ENCODE measurements at places on chromosomes 7 and 10.

GRCh38 chr7:5613607-5614006 lies 167.9 kb downstream of the RNF216 start:
- no peak for DNase-seq

GRCh38 chr7:81926-82756 lies 110.2 kb upstream of the FAM20C start:
- DNase-seq, result no peak

- no peak for DNase-seq
Measured at GRCh38 chr7:245574-246295, 44.2 kb upstream of the FOXL3 start.

- no peak for DNase-seq
Measured at GRCh38 chr10:120012131-120012400, 119.5 kb downstream of the SEC23IP start.

DNA sequence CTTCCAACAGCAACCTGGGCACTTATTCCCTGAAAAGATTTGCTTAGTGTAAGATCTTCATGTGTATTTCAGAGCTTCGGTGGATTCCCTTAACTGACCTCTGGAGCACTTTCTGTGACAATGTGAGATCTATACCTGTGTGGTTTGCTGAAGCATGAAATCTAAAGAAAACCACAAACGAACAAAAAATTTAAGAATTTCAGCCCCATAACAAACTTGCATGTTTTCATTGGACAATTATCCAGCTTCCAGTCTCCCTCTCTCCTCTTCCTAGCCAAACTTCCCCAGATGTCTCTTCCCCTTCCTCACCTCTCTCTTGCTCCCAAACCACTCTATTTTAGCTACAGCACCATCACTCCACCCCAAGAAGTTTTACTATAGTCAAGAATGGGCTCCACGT lies 279.9 kb upstream of the SORCS1 start:
- DNase-seq, result no peak

GRCh38 chr10:30553018-30553625 lies 76.4 kb downstream of the LYZL2 start:
- no peak for DNase-seq

GRCh38 chr7:274266-274665 lies 15.7 kb upstream of the FOXL3 start:
- no peak for DNase-seq

DNA sequence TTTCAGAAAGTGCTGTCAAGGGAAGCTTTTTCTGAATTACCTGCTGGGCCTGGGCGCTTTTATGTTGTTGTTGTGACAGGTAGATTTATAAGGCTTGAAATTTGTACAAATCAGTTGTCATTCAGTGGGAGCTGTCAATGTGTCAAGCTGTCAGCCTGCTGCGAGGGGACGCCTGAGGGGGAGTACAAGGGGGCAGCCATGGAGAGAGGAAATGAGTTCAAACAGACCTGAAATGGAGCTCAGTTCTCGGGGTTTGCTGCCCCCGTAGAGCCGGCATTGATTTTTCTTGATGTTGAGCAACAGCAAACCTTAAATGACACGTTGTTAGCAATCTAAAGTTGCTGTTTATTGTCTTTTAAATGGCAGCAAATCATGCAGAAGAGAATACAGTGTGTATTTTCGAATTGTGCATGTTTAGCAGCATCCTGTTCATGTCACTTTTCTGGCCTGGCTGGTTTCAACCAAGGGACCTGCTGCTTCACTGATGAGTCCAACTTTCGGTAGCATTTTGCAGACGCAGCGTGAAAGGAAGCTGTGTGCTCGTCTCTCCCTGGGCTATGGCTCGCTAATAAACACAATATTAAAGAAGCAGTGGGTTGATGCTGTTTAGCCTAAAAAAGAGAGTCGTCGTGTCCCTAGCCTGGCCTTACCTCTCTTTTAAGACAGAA lies 166.5 kb downstream of the LRMDA start:
- DNase-seq, result no peak

- no peak for DNase-seq
Measured at GRCh38 chr7:256461-256940, 33.5 kb upstream of the FOXL3 start.

DNA sequence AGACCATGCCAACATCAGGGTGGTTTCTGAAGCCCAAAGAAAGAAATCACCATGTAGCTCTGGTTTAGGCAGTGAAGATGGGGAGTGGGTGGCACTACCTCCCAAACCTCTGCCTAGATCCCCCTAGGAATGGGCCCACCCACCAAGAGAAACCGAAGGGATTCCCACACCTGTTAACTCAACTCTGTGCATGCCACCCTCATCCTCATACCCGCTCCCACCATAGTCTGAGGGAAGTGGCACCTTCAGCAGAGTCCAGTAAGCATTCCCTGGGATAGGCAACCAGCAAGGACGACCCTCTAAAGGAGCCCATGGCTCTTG lies 1.7 kb upstream of the PLXNA4 start:
- no peak for DNase-seq

DNA sequence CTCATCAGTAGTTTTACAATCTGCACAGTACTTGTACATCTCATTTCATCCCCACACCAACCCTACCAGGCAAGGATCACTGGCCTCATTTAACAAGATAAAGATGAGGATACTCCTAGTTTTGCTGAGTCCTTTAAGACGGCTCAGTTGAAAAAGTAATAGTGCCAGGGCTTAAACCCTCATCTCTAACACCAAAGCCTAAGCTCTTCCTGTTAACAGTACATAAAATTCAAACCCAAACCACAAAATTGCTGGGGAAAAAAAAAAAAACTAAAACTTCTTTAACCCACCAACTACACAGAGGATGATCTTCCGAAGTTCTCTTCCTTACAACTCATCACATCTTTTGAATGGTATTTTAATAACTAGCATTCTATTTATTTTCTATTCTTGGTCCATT lies 1.3 kb downstream of the SAR1A start:
- DNase-seq, result no peak

GRCh38 chr7:102097601-102098161 lies 189.0 kb upstream of the SH2B2 start:
- no peak for DNase-seq

- DNase-seq, result no peak
Measured at GRCh38 chr7:125074141-125074540, 144.5 kb upstream of the POT1 start.

- no peak for DNase-seq
Measured at GRCh38 chr7:91999631-92000565, 59.2 kb downstream of the AKAP9 start.

- no peak for DNase-seq
Measured at GRCh38 chr7:70795948-70796347, 336.0 kb upstream of the GALNT17 start.

GRCh38 chr10:105679781-105680180 lies 1038.7 kb downstream of the SORCS3 start:
- no peak for DNase-seq

DNA sequence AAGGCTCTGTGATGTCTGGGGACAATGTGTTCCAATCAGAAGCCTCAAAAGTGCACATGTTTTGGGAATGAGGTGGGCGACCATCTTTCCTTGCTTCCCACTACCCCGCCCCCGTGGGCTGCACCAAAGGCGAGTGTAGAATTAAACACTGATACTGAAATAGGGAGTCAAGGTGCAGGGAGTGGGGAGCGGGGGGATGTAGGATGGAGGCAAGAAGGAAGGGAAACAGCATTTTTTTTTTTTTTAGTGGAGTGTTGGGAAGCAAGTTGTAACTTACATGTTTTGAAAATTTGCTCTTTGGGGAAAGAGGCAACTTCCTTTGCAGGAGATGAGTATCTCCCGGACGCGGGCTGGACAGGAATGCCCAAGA lies 484 bp upstream of the DLX5 start:
- DNase-seq, result no peak
